ENCODE measurements at places on chromosomes 7 and 10.

- DNase-seq, result no peak
These were observed 6.6 kb downstream of the DMBT1 start for GRCh38 chr10:122567056-122567660.

DNA sequence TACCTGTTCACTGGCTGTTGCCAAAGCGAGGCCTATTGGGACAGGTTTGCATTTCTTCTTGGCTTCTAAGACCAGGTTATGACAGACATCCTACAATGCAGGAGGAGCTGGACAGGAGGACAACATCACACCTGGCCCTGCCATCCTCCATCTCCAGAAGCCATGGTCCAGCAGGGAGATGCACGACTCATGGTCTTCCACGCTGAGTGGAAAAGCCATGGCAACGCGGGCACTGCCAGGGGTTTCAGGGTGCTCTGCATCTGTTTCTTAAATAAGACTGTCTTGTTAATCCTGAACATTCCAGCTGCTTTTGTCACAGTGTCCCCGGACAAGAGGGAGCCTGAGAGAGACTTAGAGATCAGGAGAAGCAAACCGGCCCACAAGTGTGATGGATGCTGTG is 40.3 kb downstream of the CLRN3 start:
- no peak for DNase-seq

- no peak for DNase-seq
These were observed 90.2 kb downstream of the IPMK start for GRCh38 chr10:58177362-58177947.

DNA sequence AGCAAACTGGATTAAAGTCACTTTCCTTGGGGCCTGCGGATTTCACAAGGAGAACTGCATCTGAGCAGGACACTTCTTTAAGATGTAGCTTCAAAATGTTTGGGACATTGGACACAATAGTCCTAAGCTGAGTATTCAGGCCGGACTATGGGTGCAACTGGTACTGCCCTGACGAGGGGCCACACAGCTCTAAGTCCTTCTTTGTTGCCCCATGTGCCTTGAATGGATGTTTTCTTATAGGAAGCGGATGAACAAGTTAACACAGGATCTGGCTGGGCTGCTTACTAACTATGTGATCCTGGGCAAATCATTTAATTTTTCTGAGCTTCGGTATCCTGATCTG is 147.8 kb upstream of the KLF14 start:
- DNase-seq, result no peak

- no peak for DNase-seq
These were observed 43.8 kb upstream of the CSTF2T start for GRCh38 chr10:51743146-51743545.

DNA sequence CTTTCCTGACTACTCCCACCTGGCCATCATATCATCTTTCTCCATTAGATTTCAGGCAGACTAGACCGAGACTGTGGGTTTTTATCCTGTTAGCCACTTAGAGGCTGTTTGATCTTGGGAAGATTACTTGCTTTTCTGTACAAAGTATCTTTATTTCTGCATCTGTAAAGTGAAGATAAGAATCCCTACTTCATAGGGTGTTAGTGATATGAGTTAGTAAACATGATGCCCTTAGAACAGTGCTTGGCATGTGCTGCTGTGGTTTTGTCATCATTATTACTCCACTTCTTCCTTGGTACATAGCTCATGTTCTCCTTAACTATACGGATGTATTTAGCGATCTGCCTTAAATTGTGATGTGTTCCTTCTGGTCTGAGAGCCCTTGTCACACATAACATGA is 165.2 kb downstream of the AUTS2 start:
- DNase-seq, result no peak

GRCh38 chr7:106042196-106042611 is 69.9 kb downstream of the SYPL1 start:
- DNase-seq, result no peak

DNA sequence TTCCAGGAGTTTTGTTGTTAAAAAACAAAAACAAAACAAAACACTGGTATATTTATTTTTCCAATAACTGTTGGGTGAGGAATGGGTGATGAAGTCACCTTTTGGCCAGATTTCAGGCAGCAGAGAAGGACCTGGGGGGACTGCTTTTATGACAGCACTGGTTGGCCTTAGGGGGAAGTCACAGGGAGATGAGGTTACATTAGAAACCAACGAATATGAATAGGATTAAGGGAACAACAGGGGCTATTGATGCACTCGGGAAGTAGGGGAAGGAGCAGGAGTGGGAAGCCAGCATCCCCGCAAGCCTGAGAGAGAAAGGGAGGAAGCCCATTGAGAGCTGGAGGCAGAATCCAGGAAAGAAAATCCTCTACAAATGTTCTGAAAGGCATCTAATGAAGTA is 958.4 kb downstream of the TYW1 start:
- no peak for DNase-seq

GRCh38 chr10:129542589-129542988 is 75.5 kb downstream of the MGMT start:
- no peak for DNase-seq

GRCh38 chr10:70699659-70700174 is 27.4 kb downstream of the ADAMTS14 start:
- no peak for DNase-seq

DNA sequence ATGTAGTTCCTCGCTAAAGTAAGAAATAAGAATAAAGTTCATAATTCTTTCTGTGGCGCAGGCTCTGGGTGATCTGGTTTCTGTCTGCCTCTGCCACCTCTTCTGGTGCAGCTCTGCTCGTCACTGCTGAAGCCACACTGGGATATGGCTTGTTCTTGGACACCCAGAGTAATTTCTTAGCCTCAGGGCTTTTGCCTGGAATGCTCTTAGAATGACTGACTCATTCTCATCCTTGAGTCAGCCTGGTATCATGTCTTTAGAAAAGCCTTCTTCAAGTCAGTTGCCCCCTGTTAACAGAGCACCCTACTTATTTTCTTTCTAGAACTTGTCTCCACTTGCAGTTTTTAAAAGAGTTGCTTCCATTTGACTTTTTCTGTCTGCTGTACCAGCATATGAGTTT is 2.0 kb downstream of the ZSCAN25 start:
- no peak for DNase-seq

DNA sequence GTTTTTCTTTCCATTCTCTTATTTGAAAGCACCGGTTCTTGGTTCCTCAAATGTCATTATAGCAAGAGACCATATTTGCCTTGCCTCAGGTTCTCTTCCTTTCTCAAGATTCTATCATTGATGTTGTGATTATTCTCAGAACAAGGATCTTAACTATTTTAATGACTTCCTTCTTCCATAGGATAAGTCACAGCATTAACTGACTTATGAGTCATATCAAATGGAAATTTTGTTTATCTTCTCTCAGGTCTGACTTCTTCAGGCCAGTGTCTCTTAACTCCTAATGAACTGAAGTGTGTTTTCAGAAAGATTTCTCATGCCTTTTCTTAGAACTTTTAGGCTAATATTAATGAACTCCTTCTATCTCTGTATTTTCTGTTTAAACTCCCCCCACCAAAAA is 794.6 kb upstream of the LRRN3 start:
- DNase-seq, result no peak

- no peak for DNase-seq
These were observed 582.2 kb downstream of the SORCS1 start for GRCh38 chr10:106582291-106582690.

- no peak for DNase-seq
These were observed 128.7 kb downstream of the FAM204A start for GRCh38 chr10:118213436-118213835.

GRCh38 chr7:2623698-2624014 is 8.1 kb upstream of the TTYH3 start:
- DNase-seq, result no peak

DNA sequence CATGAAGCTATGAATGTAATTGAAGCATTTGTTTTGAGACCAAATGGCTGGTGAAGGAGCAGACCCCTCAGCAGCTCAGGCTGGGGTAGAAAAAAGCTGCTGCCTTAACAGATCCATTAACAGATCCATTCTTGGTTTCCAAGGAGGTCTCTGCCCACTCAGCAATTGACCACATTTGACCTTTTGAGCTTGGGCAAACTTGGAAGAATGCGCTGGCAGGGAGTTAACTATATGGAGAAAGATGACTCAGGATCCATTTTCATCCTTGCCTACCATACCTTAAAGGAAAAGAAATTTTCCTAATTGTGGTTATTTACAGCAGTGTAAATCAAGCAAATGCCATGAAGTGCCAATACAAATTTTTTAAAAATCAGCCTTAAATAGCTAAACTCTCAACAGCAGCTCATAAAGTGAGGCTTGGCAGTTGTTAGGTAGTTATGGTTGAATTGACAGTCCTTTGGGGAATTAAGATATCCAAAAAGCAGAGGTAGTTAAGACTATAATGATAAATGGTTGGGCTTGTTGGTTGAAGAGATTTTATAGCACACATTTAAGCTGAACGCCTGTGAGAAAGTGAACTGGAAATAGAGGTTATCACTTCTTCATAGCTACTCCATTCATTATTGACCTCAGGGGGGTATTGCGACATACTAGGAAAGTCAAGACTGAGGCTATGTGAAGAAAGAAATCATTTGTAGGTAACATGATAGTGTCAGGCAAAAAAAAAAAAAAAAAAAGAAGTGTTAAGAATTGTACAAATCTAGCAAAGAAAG is 83.9 kb downstream of the MKX start:
- DNase-seq, result no peak

- no peak for DNase-seq
These were observed 4.6 kb upstream of the ADRA2A start for GRCh38 chr10:111072232-111072631.

- no peak for DNase-seq
These were observed 36.2 kb downstream of the FAM20C start for GRCh38 chr7:228610-229009.
